ENCODE measurements at places on chromosomes 2 and 18. TPM values are rescaled to one million over a fixed set of nuclear protein-coding genes. Genes with fewer than 3 reads are reported as not detected.

The DYSF gene
- total RNA-seq: not detected

The MAP3K19 gene
- not detected for total RNA-seq

The POTEC gene
- not detected for total RNA-seq

The CYRIA gene
- total RNA-seq: 10.2 TPM

The MDH1B gene
- total RNA-seq: 1.8 TPM

The PHOSPHO2 gene
- 3.9 TPM for total RNA-seq

The C2orf80 gene
- total RNA-seq: not detected

The PDE11A gene
- not detected for total RNA-seq

The GLI2 gene
- 3.3 TPM for total RNA-seq

The CYBRD1 gene
- 334 TPM for total RNA-seq

The ZNG1B gene
- total RNA-seq: 36.8 TPM

The CYP26B1 gene
- 0.51 TPM for total RNA-seq

The GKN2 gene
- total RNA-seq: not detected

The DSC3 gene
- under 0.01 TPM for total RNA-seq

The FEV gene
- total RNA-seq: not detected

The MEP1B gene
- total RNA-seq: under 0.01 TPM

The DTNA gene
- 28.2 TPM for total RNA-seq

The RFTN2 gene
- 10.2 TPM for total RNA-seq

The CELF4 gene
- total RNA-seq: not detected

The NTSR2 gene
- under 0.01 TPM for total RNA-seq

The FN1 gene
- 3,444 TPM for total RNA-seq

The SLC30A3 gene
- under 0.01 TPM for total RNA-seq

The GCKR gene
- 0.26 TPM for total RNA-seq

The SOX11 gene
- total RNA-seq: 2.1 TPM

The TBR1 gene
- not detected for total RNA-seq

The HK2 gene
- total RNA-seq: 19.3 TPM

The CFAP221 gene
- not detected for total RNA-seq

The LRRTM4 gene
- not detected for total RNA-seq

The ZNF385B gene
- total RNA-seq: not detected

The GULP1 gene
- 71.7 TPM for total RNA-seq

The SLC9A4 gene
- not detected for total RNA-seq

The ITPRID2 gene
- 117 TPM for total RNA-seq

The PJVK gene
- total RNA-seq: 4.3 TPM

The EMILIN1 gene
- 251 TPM for total RNA-seq

The UGT1A10 gene
- not detected for total RNA-seq

The PTMA gene
- total RNA-seq: 481 TPM

The CRACDL gene
- total RNA-seq: not detected

The TTLL4 gene
- 5.9 TPM for total RNA-seq

The DYNC2LI1 gene
- 28.0 TPM for total RNA-seq

The MTX2 gene
- total RNA-seq: 29.6 TPM

The CNDP1 gene
- total RNA-seq: not detected

The CD8A gene
- total RNA-seq: not detected

The STAT4 gene
- total RNA-seq: 0.51 TPM

The DUSP2 gene
- total RNA-seq: 1.0 TPM

The COLEC12 gene
- total RNA-seq: 60.6 TPM

The USP40 gene
- 34.9 TPM for total RNA-seq

The HOXD1 gene
- not detected for total RNA-seq

The IL18R1 gene
- 5.4 TPM for total RNA-seq

The VWA3B gene
- total RNA-seq: 0.26 TPM

The RNF138 gene
- 24.6 TPM for total RNA-seq

The SALL3 gene
- total RNA-seq: not detected

The SPAST gene
- total RNA-seq: 22.6 TPM

The SPOPL gene
- 15.2 TPM for total RNA-seq

The ALK gene
- total RNA-seq: under 0.01 TPM

The NETO1 gene
- 0.26 TPM for total RNA-seq

The NEB gene
- total RNA-seq: 0.26 TPM

The COL4A4 gene
- total RNA-seq: 0.51 TPM

The TDRD15 gene
- total RNA-seq: not detected

The OTOS gene
- total RNA-seq: not detected

The CKAP2L gene
- total RNA-seq: 0.26 TPM
